Right hindlimb (tissue), 1 donor: ENCODE measurements at places on chromosomes 3 and 15.
A peak's percentile ranks its signal among the peaks of the same experiment; 100 is the strongest.

DNA sequence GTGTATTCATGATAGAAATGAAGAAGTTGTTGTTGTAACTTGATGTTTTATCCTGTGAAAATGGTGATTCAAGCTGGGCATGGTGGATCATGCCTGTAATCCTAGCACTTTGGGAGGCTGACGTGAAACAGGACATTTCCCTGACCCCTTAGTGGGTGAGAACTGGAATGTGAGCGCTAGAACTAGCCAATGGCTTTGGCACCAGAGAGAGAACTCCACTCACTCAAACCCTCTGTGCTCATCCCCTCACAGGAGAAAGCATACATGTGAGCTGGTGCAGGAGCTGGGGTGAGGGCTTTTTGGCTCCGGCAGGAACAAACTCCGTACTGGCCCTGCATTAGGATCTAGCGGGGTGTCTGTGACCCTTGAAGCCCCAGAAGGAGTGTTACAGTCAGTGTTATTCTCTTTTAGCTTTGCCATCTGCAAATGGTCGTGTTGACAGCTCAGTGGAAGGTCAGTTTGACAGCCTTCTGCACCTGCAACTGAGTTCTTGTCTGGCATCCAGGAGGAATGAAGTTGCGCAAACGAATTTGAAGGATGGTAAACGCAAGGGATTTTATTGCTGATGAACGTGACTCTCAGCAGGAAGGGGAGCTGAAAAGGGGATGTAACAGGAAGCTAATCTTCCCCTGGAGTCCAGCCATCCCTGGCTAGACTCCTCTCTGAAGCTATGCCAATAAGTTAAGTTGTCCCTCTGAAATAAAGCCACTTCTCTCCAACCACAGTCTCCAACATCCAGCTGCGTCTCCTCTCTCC lies 1016.6 kb upstream of the CADM2 start:
- DNase-seq: no peak

GRCh38 chr3:124633524-124633923 lies 96.7 kb upstream of the UMPS start:
- DNase-seq: no peak

DNA sequence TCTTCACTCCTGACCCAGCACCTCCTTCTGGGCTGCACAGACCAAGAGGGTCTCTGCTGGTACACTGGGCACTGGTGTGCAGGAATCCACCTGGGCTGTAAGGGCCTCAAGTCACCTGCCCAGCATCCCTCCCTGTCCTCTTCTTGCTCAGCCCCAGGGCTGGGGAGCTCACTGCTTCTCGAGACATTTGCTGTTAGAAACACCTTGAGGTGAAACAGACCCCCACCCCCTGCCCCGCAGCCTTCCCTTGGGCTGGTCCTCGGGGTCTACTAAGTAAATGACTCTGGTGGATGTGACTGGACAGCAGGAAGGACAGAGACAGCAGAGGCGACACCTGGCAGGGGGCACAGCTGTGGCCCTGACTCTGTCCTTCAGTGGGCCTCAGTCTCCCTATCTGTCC lies 29.1 kb downstream of the LOXL1 start:
- DNase-seq: no peak

- DNase-seq: peak; percentile 52
These were observed 129.8 kb downstream of the DLG1 start for GRCh38 chr3:197168606-197169005.

- DNase-seq: peak; percentile 79
These were observed 29.6 kb downstream of the PSTPIP1 start for GRCh38 chr15:77024273-77025082.

DNA sequence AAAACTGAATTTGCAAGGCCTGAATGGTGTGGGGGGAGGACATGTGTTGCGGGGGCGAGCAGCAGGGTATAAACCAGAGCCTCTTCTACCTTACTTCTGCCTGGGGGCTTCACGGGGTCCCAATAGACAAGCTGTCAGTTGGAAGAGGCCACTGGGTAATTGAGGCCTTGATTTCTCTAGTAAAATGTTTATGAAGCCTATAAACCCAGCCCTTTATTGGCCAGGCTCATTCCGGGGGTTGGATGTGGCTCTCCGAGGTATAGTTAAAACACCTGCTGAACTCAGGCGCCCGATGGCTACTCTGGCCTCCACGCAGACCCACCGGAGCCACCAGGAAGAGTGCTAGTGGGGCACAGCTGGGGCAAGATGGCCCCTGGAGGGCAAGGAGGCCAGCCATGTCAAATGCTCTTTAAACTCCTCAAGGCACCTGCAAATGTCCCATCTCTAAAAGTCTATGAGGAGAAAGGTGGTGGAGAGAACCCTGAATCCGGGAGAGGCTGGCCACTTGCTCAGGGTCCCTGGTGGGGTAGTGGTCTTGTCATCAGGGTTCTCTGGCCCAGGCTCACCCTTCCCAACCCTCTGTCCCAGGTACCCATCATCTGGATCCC lies 34.3 kb downstream of the IGDCC3 start:
- no peak for DNase-seq

GRCh38 chr15:88636654-88637053 lies 2.2 kb upstream of the ISG20 start:
- no peak for DNase-seq

DNA sequence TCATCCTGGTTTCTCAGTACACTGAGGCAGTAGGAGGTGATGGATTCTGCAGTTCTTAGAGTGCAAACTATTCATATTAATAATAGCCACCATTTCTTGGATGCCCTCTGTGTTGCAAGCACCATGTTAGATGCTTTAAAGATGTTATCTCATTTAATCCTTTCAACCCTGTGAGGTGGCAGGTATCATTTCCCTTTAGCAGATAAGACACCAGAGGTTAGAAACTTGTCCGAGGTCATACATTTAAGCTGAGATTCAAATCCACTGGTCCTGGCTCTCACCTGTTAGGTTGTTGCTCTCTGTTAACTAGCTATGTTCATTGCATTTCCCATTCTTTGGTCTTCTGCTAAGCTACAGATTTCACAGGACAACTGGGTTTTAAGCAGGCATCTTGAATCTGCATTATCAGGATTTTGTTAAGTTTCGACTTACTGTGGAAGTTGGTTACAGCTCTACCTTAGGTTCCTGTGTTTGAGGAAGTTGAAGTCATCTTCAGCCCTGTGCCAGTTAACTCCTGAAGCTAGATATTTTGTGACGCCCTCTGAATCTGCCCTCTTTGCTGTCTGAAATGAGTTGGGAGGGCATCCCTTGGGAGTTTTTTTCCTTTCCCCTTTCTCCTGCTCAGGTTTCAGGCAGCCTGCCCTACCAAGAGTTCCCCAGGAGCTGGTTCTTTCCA lies 6.4 kb downstream of the PDE8A start:
- DNase-seq: no peak

GRCh38 chr15:34927726-34928125 lies 41.8 kb downstream of the AQR start:
- DNase-seq: no peak

- DNase-seq: peak; percentile 38
These were observed 7.2 kb downstream of the CD276 start for GRCh38 chr15:73691396-73691795.

DNA sequence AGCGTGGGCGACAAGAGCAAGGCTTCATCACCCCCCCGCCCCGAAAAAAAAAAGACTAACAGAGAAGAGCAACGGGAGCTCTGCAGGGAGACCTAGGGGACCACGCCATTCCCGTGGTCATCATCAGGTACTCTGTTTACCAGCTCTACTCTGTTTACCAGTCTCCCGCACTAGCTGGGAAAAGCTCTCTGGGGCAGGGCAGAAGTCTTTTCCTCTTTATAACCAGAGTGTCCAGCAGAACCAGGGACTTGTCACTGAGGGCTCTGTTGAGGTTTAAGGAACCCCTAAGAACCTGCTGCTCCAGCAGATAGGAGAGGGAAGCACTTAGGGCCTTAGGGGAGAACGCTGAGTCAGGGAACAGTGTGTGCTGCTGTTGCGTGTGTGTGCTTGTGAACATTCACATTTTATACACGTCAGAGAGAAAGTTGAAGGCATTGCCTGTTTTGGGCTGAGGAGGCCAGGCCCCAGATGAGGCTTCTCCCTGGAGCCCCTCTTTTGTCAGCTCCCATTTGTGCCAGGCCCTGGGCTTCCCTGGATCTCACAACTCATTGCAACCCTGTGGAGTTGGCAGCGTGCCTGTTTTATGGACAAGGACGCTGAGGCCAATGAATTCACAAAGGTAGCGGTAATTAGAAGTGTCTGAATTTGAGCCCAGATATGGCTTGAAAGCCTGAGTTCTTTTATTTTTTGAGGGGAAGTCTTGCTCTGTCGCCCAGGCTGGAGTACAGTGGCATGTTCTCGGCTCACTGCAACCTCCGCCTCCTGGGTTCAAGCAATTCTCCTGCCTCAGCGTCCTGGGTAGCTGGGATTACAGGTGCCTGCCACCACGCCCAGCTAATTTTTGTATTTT lies 24.2 kb upstream of the ERICH6 start:
- no peak for DNase-seq

DNA sequence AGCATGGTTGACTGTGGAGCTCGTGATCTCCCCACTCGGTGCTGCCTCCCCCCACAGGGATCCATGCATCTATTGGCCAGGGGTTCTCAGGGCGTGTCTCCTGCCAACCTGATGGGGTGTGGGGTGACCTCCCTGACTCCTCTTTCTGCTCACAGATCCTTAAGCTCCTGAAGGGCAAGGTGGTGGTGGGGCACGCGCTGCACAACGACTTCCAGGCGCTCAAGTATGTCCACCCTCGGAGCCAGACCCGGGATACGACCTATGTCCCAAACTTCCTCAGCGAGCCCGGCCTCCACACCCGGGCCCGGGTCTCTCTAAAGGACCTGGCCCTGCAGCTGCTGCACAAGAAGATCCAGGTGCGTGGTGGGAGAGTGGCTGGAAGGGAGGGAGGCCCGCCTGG lies 7.9 kb downstream of the AEN start:
- DNase-seq: no peak

DNA sequence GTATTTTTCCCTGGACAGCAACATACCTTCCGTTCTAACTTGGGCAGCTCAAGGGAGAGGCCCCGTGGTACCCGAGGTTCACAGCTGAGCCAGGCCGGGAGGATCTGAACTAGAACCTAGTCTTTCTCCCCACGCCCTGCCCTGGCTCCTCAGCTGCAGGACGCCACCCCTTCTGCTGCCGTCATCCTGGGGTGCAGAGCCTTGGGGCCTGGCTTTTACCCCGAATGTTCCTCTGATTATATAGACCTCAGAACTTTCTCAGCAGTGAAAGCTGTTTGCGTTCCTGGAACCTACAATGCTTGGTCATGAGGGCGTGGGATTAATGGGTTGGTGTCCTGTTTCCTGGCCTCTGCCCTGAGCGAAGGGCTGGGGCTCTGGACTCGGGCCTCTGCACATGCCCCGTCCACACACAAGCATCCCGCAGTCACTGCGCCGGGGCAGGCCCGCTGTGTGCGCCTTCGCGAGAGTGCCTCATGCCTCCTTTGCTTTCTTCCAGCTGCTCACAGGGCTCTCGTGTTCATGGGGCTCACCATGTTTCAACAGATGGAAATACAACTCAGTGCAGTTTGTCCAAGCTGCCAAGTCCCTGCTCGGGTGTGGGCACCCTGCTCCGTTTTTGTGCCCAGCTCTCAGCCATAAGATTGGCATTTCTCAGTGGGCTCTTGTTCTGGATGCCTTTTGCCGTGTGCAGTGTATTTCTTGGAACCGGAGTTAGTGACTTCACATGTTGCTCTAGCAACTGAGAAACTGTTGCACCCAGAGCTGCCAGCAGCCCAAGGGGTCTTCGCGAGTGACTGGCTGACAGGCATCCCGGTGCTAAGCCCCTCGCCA lies 20.4 kb downstream of the SYNM start:
- peak; percentile 55 for DNase-seq

- DNase-seq: no peak
These were observed 55.5 kb downstream of the ST6GAL1 start for GRCh38 chr3:186985661-186986364.

DNA sequence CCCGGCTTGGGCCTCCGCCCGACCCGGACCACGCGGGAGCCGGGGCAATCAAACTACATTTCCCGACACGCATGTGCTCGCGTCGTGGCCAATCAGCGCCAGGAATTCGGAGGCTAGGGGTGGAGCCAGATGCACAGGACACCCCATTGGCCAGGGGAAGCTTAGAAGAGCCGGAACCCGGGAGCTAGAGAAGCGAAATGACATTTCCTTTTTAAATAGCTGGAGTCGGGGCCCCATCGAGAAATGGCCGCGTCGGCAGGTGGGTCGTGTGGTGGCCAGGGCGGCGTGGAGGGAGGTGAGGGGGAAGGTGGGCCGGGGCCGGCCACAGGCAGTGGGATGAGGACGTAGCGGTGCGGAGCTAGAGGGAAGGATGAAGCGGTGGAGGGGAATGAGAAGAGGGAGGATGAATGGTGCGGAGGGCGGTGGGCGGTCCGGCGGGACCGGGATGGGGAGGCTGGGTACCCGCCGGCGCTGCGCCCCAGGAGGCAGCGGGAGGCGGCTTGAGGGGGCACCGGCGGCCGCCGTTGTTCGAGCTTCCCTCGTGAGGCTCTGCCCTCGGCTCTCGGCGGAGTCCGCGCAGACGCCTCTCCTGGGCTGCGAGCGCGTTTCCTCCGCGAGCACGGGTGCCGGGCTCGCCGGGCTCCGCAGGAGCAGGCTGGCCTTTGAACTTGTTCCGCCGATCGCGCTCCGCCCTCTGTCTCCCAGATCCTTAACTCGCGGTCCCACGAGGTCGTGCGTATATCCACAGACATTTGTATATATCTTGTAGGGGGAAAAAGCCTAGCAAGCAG lies at the start of gene KBTBD8:
Gene KBTBD8, plus strand, starts transcription at position 195 of the 791 bp plus-strand sequence. Its CDS starts 49 bp downstream, at position 244.
- DNase-seq: peak; percentile 100

DNA sequence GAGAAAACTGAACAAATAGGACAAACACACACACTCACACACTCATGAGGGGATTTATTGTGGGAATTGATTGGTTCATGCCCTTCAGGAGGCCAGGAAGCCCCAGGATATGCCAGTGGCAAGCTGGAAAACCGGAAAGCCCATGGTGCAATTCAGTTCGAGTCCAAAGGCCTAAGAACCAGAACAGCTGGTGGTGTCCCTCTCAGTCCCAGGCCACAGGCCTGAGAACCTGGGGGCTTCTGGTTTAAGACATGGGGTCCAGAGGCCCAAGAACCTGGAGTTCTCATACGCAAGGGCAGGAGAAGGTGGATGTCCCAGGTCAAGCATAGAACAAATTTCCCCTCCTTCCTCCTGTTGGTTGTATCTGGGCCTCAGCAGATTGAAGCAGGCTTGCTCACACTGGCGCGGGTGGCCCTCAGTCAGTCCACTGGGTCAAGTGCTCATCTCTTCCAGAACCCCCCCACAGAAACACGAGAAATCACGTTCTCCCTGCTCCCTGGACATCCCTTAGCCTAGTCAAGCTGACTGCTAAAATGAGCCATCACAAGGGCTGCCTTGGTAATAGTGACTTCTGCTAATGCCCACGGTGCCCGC lies 50.1 kb upstream of the RPL32 start:
- DNase-seq: no peak

- no peak for DNase-seq
These were observed 18.2 kb upstream of the JMJD7 start for GRCh38 chr15:41809526-41810220.

DNA sequence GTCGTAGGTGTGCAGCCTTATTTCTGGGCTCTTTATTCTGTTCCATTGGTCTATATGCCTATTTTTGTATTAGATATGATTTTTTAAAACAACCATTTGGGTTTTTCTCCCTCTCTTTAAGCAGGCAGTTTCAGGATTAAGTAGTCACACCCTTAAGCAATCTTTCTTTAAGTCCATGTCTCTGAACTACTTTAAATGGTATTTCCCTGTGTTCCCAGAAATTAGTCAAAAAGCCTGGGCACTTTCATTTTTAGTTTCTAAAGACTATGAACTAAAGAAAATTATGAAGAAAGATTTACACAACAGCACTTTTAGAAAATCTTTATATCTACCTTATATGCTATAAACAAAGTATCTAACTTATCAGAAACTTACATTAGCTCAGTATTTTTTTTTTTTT lies 110.3 kb downstream of the FAIM start:
- DNase-seq: no peak

GRCh38 chr3:57078344-57078634 lies 17.8 kb downstream of the SPATA12 start:
- peak; percentile 66 for DNase-seq
